ENCODE measurements at places on chromosomes 3 and 15.

DNA sequence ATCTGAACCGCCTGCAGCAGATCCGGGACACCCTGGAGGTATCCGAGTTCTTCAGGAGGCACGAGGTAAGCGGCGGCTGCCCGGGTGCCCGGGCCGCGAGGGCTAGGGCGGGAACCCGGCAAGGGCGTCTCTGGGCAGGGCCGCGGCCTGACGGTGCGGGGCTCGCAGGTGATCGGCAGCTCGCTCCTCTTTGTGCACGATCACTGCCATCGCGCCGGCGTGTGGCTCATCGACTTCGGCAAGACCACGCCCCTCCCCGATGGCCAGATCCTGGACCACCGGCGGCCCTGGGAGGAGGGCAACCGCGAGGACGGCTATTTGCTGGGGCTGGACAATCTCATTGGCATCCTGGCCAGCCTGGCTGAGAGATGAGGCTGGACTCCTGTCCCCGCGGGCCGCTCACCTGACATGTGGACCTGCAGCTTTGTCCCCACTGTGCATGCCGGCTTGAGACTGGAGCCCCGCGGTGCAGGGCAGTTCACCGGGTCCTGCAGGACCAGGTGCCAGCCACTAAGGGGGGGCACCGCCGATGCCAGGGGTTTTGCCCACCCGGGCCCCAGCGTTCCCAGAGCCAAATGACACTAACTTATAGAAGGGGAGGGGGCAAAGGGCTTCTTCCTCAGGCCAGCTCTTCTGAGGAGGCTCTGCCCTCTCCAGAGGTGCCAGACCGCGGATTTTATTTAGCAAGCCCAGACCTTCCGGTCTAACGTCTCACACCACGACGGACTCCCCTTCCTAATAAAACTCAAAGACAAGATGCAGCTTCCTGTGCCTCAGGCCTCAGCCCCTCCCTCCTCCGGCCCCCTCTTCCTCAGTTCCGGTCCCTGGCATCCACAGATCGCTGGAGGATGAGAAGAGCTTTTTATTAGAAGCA, 9.4 kb downstream of the ITPKA start:
- DNase-seq = no peak

GRCh38 chr3:27544372-27544865, 60.2 kb upstream of the SLC4A7 start:
- DNase-seq = no peak

DNA sequence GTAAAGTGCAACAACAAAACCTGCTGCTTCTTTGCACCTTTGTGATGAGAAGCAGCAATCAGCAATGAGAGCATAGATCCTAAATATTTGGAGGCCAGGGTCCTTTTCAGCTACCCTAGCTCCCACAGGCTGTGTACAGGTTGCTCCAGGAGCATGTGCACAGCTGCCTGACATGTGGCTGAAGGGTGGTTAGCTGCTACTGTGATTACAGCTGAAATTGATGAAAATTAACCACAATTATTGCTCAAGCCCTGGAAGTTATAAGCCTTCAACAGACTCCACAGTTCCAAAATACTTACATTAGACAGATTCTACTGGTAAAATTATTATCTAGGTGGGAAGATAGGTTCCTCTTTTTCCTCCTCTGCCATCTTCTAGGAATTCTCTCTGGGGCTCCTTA, 28.5 kb downstream of the COMMD2 start:
- no peak for DNase-seq

DNA sequence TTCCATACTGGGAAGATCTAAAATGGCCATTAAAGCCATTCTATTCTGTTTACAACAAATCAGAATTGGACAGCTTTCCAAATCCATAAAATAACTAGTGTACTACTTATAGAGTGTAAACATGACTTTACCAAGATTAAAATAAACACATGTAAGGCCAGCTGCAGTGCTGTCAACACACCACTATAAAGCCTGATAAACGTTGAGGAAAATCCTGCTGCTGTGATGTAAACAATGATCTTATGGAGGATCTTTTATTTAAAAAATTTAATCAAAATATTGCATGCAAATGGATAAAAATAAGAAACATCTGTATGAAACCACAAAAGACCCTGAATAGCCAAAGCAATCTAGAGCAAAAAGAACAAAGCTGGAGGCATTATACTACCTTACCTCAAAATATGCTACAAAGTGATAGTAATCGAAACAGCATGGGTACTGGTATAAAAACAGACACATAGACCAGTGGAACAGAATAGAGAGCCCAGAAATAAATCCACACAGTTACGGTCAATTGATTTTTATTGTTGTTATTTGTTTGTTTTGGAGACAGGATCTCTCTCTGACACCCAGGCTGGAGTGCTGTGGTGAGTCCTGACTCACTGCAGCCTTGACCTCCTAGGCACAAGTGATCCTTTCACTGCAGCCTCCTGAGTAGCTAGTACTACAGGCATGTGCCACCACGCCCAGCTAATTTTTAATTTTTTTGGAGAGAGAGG, 428.8 kb upstream of the C2CD4B start:
- no peak for DNase-seq
